ENCODE measurements at places on chromosomes 2 and 18.

- no peak for DNase-seq
Measured at GRCh38 chr2:166042768-166043390, 84.9 kb downstream of the SCN1A start.

DNA sequence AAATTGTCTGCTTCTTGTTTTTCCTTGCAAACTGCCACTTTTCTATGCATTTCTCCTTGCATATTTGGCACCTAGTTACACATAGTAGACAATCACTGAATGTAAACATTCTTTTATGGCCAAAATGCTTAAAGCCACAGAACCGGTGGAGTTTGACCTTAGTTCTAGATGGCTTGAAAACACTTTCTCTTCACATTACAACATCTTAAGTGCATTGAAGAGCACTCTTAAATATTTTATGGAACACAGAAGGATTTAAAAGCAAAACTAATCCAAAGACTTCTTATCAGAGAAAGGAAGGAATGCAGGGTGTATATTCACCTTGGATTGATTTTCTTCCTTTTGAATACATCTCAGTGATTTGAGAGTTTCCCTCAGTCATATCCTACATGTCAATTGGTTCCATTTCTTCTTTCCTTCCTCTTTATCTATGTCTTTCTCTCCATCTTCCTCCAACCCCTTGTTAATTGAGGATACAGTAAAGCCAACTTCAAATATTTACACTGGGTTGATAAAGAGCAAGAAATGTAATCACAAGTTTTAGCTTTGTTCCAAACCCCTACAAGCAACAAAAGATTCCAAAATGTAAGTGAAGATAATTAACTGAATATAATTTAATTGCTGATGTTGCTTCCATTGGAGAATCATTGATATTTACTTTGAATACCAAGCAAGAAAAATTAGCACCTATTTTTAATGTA lies 548.0 kb downstream of the CNTNAP5 start:
- DNase-seq, result no peak

DNA sequence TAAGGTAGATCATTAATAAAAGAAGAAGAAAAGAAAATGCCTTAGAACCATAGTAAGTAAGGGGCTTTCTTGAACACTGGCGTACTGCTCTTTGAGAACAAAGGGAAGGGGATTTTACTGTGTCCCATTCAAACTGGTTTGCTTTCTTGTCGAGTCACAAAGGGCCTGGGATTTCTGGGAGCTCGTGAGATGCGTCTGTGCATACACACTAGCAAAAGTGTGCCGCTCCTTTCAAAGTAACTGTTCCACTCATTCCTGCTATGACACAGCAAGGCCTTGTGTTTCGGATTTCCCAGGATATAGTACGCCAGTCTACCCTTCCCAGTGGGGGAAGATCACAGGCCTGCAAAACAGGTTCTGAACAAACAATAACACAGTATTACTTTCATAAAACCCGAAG lies 93.0 kb downstream of the KCTD18 start:
- DNase-seq, result no peak

- no peak for DNase-seq
Measured at GRCh38 chr2:190717306-190717705, 68.4 kb downstream of the NAB1 start.

DNA sequence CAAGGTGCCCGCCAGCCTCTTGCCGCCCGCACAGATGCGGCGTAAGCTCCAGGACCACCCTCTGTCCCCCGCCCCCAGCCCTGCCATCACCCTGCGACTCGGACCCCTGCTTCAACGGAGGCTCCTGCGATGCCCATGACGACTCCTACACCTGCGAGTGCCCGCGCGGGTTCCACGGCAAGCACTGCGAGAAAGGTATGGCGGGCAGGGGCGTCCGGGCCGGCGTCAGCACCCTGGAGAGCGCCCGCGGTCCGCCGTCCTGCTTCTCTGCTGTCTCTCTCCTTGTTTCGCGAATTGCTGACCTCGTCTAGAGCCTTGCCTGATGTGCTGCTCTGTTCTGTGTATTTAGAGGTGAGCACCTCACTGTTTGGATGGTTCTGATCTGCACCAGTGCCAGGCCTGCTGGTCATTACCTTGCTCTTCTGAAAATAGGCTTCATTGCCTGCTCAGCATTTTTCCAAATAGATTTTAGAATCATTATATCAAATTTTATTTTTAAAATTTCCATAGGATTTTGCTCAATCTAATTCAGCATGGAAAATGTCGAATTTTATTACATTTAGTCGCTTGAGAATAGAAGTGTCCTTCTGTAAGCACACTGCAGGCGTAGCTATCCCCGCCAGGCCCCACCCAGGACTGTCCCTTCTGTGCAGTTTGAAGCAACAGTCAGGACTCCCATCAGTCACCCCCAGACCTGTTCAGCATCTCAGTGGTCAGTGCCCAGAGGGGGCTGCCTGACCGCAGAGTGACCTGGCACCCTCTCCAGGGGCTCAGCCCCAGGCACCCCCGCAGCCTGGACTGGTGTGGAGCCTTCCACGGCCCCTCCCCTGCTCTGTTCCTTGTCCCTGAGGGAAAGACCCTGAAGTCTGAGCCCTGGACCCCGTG lies 51.6 kb downstream of the SNED1 start:
- DNase-seq, result no peak

- no peak for DNase-seq
Measured at GRCh38 chr18:13676471-13676870, 49.9 kb downstream of the FAM210A start.

All from SK-N-DZ (cell line).